ENCODE measurements at places on chromosomes 6 and 20.

GRCh38 chr20:42920776-42921175 is 268.9 kb downstream of the PTPRT start:
- DNase-seq: no peak

- no peak for DNase-seq
Measured at GRCh38 chr20:46195264-46196036, 77.3 kb downstream of the CD40 start.

DNA sequence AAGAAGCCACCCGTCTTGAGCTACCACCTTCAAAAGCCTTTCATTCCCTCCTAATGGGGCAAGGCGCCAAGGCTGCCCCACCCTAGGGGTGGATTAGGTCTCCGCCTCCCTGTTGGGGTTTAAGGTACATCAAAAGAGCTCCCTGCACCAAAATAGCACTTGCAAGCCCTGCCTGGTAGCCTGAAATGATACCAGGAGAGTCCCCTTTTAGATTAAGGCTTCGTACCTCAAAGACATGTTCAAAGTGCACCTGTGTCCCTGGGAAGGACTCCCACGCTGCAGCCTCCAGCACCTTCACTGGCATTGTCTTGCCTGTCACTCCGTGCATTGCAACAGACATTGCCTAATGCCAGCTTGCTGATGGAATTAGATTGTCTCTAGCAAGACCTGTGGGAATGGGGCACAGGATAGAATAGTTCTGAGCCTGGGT is 15.7 kb upstream of the CDKN1A start:
- no peak for DNase-seq

GRCh38 chr20:5822569-5822968 is 72.4 kb downstream of the SHLD1 start:
- no peak for DNase-seq

GRCh38 chr6:113258771-113259170 is 598.4 kb upstream of the MARCKS start:
- no peak for DNase-seq

DNA sequence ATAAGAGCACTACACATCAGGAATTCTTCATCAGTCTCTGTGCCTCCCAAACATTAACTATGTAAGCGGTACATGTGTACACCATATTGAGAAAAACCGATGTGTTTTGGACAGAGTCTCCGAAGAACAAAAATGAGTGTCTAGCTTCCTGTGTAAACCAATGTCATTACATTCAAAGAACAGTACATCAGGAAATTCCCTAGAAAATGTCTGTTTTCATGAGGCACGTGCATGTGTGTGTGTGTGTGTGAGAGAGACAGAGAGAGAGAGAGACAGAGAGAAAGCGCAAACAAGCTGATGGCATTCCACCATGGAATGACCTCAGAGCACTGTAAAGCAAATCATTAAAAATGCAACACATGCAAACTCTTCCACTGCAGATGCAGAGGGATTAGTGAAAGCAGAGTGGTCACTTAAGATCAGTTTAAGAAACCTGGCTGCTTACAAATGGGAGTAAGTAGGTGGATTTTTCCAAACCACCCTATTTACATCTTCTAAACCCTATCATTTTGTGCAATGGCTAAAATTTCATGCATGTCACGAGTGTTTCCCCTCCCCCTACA is 133.9 kb downstream of the HIVEP2 start:
- DNase-seq: no peak

DNA sequence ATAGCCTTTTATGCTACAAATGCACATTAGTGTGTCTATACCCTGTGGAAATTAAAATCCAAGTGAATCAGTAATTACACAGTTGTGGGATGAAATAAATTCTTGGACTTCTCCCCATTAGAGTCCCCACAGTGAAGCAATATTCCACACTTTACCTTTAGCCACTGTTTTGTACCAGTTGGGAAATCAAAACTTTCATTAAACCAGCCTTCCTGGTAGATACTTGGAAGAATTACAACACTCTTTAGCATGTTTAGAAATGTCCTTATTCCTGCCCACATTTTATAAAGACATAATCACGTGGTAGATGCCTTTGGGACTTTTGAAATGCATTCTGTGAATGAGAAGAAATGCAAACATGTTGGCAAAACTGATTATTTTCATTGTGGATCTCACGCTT is 49.0 kb upstream of the ANKEF1 start:
- DNase-seq: no peak

DNA sequence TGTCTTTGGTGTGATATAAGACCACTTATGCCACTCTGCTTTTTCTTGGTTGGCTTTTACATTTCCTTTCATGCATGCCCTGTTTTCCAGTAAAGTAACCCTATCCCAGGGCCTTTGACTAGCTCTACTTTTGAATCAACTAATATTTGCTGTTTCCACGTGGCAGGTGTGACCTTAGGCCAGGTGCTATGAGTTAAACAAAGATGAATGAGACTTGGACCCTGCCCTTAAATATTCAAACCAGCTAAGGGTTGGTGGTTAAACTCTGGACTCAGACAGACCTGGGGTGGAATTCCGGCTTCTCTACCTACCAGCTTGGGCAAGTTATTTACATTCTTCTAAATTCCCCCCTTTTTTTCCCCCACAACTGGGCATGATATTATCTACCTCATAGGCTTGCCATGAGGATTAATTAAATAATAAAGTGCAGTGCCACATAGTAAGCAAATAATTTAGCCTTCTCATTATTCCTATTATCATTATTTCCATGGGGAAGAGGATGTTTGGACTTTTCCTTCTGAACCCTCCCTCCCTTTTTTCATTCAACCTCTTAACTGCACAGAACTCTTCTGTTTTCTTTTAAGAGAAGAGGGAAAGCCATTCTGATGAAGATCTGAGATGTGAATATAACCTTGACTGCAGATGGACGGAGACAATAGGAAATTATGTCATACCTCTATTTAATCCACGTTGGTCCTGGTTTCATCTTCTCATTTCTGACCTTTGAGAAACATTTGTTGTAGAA is 143.6 kb upstream of the TNFAIP3 start:
- DNase-seq: no peak

GRCh38 chr6:13398069-13398381 is 69.7 kb upstream of the TBC1D7 start:
- no peak for DNase-seq

GRCh38 chr6:43505718-43506117 is 4.4 kb downstream of the LRRC73 start:
- DNase-seq: no peak

- no peak for DNase-seq
Measured at GRCh38 chr20:35791821-35792220, 20.0 kb downstream of the PHF20 start.

- DNase-seq: no peak
Measured at GRCh38 chr6:28696167-28696566, 170.5 kb downstream of the GPX5 start.

DNA sequence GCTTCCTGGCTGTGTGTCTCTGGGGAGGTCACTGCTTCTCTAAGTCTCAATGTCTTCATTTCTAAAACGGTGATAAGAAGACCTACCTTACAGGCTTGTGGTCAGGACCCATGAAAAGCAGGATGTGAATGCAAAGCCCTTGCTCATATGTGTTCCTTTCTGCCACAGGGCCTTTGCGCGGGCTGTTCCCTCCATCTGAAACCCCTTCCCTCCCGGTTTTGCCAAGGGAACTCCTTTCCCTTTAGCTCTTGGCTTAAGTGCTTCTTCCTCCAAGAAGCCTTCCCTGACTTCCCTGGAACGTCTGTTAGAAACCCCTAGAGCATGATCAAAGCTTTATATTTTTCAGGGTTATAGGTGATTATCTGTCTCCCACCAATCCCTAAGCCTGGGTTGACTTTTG is 147.2 kb upstream of the PTPN1 start:
- no peak for DNase-seq

DNA sequence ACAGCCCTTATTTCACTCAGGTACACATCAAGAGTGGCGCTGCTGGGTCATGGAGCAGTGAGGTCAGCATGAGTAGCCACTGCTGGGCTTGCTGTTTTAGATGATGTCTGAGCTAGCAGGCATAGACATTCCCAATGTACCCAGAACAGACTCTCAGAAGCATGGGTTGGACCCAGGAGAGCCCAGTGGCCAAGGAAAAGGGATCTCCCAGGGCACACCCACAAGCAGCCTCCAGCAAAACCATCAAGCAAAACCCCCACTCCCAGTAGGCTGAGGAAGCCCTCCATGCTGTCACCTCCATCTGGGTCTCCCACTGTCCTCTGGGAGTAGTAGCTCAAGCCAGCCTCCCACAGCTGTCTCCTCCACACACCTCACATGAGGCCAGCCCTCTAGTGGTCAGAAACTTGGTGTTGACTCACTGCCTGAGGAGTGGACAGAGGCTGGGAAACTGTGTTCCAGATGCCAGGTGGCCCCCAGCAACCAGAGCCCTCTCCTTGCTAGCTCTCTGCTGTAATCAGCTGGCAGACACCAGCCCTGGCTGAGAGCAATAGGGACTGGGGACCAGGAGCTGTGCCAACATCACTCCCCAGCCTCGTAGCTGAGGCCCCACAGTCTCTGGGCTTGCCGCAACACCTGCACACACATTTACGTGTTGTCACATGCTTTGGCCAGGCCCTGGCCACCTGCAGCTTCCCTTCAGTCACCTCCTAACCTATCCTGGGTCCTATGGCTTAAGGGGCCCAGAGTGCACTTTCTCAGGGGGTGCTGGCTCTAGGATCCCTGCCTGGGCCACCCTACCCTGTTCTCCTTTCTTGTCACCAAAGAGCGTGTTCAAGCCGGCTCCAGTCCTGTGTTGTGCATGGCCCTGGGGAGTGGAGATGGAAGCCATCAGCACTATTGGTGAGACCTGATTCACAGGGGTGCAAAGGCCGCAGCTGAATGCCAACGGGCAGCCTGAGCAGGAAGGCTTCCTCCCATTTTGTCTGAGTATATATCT is 1.9 kb upstream of the AP5S1 start:
- no peak for DNase-seq

Measured in T-helper 22 cell (primary cell).